ENCODE measurements at places on chromosomes 2 and 18.

GRCh38 chr2:146927080-146927711 lies 917.6 kb upstream of the ACVR2A start:
- no peak for DNase-seq

- DNase-seq, result no peak
These were observed 68.7 kb upstream of the TTC27 start for GRCh38 chr2:32559136-32559535.

- DNase-seq, result no peak
These were observed 8.0 kb upstream of the COL3A1 start for GRCh38 chr2:188966079-188966571.

- DNase-seq, result no peak
These were observed 91.1 kb upstream of the TMEM200C start for GRCh38 chr18:5986257-5986931.

DNA sequence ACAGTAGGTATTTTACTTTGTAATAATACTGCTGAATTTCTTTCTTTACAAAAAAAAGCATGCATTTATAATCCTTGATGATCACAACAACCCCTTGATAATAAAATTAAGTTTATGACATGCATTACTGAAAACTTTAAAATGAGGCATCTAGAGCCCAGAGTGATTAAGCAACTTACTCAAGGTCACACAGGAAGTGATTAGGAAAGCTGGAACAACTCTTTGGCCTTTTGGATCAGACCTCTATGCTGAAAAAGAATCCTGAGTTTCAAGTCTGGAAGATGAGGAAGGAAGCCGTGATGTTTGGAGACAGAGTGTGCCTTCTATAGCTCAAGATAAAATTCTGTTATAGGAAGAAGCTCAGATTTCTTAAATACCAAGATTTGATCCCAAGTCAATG lies 105.0 kb upstream of the ATP8B1 start:
- DNase-seq, result no peak

DNA sequence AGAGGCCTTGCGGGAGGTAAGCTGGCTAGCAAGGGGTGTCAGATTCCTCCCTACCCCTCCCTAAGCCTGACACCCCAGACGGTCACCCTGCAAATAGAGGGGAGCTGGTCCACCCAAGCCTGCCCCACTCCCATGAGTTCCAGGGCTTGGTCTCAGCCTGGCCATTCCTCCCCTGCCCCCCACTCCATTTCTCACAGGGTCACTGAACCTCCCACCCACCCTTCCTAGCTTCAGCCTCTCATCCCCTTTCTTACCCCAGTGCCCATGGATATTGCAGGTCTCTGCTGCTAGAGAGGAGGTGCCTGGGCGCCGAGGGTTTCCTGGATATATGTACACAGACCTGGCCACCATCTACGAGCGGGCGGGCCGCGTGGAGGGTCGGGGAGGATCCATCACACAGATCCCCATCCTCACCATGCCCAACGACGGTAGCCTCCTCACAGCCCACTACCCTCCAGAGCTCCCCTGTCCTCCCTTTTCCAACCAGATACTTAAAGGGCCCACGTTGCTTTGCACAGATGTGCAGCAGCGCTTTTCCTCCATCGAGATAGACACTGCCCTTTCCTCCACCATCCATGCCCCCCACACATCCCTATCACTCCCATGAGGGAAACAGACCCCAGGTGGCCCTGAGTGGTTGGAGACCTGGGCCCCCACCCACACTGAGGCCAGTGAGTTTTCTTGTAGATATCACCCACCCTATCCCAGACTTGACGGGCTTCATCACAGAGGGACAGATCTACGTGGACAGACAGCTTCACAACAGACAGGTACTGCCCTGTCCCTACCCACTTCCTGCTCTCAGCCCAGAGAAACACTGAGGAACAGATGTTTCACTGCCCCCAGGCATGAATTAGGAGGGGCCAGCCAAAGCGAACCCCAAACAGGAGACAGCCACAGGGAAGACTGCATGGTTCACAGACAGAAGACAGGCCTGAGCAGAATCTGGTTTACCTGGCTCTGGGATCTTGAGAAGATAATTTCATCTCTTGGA lies 15.2 kb upstream of the ANKRD53 start:
- no peak for DNase-seq

GRCh38 chr2:219462349-219462748 lies 27.7 kb downstream of the SPEG start:
- DNase-seq, result no peak

DNA sequence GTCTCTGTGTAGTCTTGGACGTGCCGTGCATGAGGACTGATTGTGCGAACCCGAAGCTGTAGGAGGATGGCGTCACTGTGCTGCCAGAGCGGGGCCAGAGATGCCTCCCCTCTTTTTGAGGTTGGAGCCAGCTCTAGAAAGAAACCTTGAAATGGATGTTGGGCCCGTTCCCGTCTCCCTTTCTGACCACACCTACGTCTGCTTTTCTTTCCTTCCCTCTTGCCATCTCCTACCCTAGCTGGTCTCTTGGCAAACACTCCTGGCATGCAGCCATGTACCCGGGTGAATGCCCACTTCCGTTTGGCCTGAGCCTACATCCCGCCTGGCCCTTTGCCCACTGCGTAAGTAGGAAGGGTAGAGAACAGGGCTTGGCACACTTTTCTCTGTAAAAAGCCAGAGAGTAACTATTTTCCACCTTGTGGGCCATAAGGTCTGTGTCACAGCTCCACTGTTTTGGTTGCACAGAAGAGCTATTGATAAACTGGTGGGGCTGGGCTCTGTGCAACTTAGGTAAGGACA lies 37.4 kb downstream of the SH3BP4 start:
- DNase-seq, result no peak

DNA sequence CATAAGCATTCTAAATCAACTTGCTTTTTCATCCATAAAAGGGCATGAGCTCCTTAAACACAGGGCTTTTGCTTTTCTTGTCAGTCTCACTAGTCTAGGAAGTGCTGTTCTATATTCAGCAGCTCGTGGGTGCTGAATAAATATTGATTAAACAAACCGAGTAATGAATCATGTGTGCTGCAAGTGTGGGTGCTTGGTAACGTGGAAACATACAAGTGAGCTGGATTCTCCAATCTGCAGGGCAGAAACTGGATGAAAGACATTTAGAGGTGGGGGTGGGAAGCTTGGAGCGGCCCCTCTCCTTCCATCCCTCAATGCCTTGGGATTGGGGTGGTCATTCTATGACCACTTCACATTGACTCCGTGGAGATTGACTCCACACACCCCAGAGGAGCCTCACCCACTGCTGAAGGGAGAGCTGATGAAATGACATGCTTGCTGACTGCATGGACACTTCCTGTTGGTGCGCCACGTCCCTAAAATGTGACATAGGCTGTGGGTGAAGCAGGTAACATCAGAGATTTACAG lies 114.6 kb downstream of the DOCK10 start:
- DNase-seq, result no peak

GRCh38 chr2:168758970-168759820 lies 43.2 kb upstream of the NOSTRIN start:
- no peak for DNase-seq

- DNase-seq, result no peak
These were observed 257.7 kb upstream of the AGAP1 start for GRCh38 chr2:235235977-235236767.
